AG10803 (cell line): ENCODE measurements at places on chromosomes 6 and 20.

DNA sequence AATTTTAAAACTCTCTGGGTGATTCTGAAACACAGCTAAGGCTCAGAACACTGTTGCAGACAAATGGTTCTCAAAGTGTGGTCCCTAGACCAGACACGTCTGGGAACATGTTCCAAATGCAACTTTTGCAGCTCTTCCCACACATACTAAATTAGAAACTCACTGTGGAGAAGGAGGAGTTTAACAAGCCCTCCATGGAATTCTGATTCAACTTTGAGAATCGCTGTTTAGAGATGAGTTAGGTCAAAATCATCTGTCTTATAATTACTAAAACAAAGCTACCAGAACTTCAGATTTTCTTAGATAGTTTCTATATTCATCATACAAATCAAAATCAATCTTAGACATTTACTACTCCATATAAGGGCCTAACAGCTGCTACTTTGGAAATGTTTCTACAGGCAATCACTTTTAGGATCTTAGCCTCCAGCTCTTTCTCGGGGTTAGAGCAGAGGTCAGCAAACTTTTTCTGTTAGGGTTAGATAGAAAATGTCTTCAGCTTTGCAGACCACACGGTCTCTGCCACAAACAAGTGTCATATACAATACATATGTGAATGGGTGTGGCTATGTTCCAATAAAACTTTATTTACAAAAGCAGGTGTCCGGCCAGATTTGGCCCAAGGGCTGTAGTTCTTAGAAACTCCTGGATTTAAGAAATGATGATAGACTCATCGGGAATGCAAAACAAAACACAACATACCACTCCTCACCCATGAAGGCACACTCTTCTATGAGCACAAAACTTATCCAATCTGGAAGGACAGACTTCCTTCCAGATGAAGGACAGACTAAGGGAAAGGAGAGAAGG lies 50.0 kb upstream of the ARHGAP18 start:
- peak; percentile 34 for DNase-seq

GRCh38 chr6:137024237-137024990 lies 20.4 kb downstream of the IL20RA start:
- DNase-seq = no peak

DNA sequence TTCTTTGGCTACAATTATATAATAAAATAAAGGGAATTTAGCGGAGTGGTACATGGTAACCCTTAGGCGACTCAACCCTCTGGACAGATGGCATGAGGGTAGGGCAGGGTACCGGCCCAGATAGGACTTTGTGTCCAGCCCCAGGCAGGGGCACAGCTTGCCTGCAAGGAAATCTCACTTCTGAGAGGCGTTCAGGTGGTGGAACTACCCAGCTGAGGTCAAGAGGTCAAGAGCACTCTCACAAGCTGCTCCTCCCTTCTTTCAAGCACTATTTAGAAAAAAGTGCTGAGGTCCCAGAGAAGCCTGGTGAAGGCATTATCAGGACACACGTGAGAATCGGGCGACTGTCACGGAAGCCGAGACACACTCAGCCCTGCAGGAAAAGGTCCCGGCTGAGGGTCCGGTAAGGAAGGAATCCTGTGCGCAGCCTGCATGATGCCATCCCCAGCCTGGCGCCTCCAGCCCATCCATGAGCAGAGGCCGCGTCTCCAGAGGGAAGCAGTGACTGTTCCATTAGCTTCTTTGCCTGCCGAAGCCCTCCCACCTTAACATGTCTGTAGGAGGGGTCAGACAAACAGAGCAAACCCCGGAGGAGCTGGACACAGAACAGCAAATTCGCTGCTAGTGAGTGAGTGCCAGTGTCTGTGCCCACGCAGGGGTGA lies 54.8 kb downstream of the WDR27 start:
- no peak for DNase-seq

DNA sequence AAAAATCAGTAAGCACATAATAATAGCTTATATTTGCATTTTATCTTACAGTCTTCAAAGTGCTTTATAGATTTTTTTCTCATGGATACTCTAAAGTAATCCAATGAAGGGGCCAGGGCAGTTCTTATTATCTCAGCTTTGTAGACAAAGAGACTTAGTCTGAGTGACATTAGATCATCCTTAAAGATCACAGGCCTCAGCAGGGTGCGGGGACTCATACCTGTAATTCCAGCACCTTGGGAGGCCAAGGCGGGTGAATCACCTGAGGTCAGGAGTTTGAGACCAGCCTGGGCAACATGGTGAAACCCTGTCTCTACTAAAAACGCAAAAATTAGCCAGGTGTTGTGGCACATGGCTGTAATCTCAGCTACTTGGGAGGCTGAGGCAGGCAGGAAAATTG lies 14.5 kb downstream of the FERMT1 start:
- DNase-seq = no peak

DNA sequence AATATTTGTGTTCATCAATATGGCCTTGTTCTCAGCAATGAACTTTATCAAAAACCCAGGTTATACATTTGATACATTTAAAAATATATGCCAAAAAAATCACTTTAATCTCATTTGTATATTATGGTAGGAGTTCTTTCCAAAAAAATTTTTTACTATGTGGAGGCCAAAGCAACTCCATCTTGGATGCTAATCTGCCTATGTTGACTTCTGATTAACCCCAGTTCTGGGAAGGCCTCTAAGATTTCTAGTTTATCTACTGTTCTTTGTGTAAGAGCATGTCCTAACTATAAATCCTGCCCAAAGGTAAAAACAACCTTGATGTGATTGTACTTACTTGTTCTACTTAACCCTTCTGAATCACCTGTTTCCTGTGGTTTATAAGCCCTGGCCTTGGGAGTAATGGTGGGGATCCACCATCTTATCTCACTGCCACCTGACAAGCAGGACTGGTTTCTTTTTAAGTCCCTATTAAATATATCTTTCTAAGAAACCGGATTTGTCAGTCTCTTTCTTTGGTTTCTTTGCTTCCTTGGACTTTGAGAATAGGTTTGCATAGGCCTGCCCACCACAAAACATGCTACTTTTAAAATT lies 46.7 kb downstream of the RNGTT start:
- no peak for DNase-seq

DNA sequence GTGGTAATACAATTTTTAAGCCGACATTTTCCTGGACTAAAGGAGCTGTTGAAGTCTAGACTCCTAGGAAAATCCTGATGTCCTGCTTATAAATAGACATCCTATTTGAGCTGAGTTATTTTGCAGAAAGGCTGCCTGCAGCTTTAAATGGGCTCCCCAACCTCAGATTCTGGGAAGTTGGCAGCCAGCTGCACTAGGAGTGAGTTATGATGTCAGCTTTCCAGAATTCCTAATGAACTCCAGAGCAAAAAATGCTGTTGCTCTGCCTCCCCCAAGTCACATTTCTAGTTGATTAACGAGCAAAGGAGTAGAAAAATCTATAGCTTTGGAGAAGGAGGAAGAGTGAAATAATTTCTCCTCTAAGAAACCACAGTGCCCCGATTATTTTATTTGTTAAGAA lies 346.3 kb upstream of the SULF2 start:
- DNase-seq = peak; percentile 67

- DNase-seq = no peak
These were observed 354.4 kb downstream of the FRK start for GRCh38 chr6:115706324-115706723.

DNA sequence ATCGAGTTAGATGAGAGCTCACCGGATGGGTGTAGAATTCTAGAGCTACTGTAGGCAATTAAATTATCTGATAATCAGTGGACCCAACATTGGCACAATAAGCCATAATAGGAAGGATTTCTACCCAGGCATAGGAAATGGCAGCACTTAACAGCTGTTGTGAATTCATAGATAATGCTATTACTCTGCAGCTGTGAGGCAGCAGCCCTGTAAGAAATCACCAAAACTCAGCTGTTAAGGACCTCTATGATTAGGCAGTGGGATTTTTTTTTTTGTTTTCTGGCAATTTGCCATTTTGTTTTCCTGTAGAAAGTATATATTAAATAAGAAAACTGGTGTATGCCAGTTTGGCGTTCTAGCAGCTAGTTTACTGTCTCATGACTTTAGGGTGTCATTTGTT lies 609.1 kb upstream of the SLC35B3 start:
- no peak for DNase-seq

GRCh38 chr20:63706852-63707557 lies 771 bp downstream of the ARFRP1 start:
- peak; percentile 20 for DNase-seq

GRCh38 chr20:11761497-11761896 lies 156.2 kb upstream of the BTBD3 start:
- DNase-seq = no peak

- DNase-seq = no peak
These were observed 42.8 kb upstream of the LY86 start for GRCh38 chr6:6545616-6546317.

DNA sequence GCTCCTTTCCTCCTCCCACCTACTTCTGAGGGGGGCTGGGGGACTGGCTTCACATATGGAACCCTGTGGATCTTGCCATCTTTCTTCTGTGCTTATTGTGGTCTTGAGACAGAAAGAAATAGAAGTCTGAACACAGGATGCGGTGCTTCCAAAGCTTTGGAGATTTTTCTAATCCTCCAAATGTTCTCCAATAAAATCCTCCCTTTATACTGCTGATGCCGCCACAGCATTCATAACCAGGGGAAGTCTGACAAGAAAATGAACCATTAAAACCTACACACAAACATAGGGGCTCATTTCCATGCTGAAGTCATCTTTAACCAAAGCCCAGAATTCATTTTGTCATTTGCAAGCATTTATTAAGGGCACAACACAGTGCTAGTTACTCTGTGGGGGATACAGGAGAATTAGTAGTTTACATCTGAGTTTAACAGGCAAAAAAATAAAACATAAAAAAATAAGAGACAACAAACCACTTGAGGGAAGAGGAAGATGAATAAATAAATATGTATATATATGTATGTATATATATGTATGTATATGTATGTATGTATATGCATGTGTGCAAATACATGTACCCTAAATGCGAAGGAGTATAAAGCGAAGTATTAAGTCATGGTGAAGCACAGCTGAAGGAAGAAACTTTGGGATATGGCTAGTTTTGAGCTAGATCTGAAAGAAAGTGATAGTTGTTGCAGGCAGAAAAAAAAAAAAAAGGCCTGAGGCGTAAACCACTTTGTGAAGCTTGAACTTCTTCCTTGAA lies 5.9 kb upstream of the PTPRK start:
- DNase-seq = no peak

GRCh38 chr6:27630727-27631608 lies 158.1 kb upstream of the ZNF184 start:
- no peak for DNase-seq

GRCh38 chr20:5781798-5782750 lies 31.9 kb downstream of the SHLD1 start:
- DNase-seq = no peak

GRCh38 chr6:161439093-161439492 lies 165.2 kb upstream of the AGPAT4 start:
- DNase-seq = peak; percentile 93
